Activated T-cell treated with anti-CD3 and anti-CD28 coated beads, Interleukin-2, amount 50 U/mL, for 4 hours (primary cell): ENCODE measurements at places on chromosomes 6 and 20. TPM values are rescaled to one million over a fixed set of nuclear protein-coding genes. Genes with fewer than 3 reads are reported as not detected.

GRCh38 chr6:138275976-138276375 lies 57.7 kb upstream of the PBOV1 start:
- DNase-seq = no peak

DNA sequence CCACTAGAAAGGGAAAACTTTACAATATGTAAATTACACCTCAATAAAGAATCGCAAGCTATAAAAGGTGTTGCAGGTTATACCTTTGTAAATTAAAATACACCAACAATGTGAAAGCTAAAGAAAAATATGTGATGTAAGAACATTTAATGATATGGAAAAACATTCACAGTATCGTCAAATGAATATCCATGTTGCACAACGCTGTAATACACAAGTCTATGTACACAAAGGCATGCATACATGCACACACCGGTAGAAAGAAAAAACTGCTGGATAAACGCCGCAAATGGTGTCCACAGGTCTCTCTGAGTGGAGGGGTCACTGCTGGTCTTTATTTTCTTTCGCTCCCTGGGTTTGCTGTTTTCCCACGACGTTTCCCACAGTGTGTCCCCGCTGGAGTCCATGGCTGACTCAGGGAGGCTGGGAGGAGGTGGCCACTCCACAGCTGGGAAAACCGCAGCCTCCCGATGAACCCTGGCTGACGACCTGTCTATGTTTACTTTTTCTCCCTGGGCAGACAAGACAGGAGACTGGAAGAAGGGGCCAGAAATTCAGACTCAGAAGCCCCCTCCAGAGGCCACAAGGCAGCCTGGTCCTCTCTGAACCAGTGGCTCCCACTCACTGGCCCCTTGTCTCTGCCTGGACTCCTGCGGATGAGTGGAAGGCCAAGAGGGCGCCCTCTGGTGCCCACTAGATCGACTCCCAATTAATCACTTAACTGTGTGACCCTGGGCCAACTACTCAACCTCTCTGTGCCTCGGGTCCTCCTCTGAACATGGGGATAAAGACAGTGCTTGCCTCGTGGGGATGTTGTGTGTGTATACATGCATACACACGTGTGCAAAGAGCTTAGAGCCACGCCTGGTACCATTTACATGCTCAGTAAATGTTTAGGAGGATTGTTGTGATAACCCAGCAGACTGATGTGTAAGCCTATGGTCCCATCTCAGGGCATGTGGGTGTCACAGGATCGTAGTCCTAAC lies 12.8 kb upstream of the BPI start:
- DNase-seq = no peak

Gene SYCP2L
- not detected for total RNA-seq

- no peak for DNase-seq
Observed at GRCh38 chr6:90787446-90787845, 200.6 kb upstream of the MAP3K7 start.

- no peak for DNase-seq
Observed at GRCh38 chr20:50712771-50713656, 18.4 kb upstream of the PARD6B start.

Gene CGA
- not detected for total RNA-seq

Gene BPI
- not detected for total RNA-seq

Gene SPTLC3
- total RNA-seq = 0.16 TPM

GRCh38 chr6:164152611-164153010 lies 738.1 kb downstream of the QKI start:
- no peak for DNase-seq

- no peak for DNase-seq
Observed at GRCh38 chr6:159257846-159258245, 88.6 kb downstream of the FNDC1 start.

DNA sequence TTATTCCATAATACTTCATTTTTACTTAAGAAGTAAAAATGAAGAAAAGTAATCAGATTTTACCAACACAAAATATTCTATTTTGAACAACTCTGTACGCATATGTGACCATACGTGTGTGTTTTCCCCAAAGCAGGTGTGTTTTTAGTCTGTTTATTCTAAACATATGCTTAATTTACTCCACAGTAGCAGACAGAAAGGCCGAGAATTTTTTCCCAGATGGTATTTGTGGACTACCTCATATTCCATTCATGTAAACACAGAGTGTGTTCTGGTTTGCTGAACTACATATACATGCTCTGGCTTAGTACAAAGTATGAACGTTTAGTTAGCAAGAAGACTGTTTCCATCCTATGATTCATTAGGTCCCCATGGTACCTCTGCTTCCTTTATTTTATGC lies 233.3 kb upstream of the RUNX2 start:
- DNase-seq = no peak

Gene TPD52L1
- 0.65 TPM for total RNA-seq

- DNase-seq = no peak
Observed at GRCh38 chr20:8082025-8082424, 50.0 kb upstream of the PLCB1 start.

Gene NINL
- total RNA-seq = 0.66 TPM

- no peak for DNase-seq
Observed at GRCh38 chr20:11986954-11987353, 69.3 kb downstream of the BTBD3 start.

GRCh38 chr6:89483111-89483720 lies 50.3 kb downstream of the ANKRD6 start:
- no peak for DNase-seq

DNA sequence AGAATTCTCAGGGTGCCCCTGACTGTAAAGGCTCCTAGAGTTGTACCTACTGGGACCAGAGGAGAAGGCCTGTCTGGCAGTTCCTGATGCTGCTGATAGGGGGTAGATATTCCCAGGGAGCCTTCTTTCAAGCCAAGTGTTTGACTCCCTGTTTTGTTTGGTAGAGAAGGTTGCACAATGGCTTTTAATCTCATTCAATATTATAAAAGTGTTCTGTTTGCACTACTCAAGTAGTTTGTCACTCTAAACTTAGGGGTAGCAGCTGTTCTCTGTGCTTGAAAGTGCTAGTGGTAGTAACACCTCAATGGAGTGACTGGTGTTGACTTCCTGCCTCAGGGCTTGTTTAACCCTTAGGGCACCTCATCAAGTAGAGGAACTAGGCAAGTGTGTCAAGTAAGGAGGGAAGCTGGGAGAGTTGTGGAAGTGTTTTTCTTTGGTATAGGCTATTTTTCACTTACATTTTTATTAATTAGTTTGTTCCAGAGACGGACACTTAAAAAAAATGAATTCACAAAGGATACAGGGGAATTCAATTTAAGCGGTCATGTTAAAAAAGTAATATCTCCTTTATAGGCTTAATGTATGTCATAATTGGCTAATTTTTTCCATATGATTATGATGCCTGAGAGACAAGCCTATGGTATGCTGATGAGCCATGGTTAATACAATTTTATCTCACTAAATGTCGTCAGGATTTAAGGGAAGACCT lies 38.1 kb downstream of the BICRAL start:
- no peak for DNase-seq

DNA sequence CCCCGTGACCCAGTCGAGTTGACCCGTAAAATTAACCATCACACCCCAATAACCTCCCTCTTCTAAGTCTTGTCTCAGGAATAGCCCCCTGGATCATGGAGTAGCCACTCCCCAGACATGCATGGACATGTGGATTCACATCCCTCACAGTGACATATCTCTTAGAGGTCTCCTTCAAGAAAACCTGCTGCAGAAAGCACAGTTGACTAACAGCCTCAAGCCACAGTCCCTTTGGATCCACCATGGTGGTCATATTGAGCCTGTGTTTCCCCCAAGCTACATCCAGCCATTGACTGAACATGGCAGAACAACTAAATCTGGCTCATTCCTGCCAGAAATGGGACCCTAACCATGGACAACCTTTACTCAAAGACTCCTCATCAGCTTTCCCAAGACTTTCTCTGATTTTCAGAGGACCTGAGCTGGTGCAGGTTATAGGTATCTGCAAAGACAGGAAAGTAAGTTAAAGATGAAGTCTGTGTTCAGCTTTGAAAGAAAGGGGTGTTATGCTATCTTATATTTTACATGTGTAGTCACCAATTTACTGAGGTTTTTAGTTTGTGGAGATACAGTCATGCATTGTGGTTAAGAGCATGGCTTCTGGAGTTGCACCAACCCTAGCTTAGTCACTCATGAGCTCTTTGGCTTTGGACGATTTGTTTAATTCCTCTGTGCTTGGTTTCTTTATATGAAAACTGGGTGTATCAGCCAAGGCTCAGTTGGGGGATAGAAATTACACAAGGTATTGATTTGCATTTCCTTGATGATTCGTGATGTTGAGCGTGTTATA lies 219.1 kb downstream of the MYLK4 start:
- no peak for DNase-seq

Gene TREML2
- 0.82 TPM for total RNA-seq

DNA sequence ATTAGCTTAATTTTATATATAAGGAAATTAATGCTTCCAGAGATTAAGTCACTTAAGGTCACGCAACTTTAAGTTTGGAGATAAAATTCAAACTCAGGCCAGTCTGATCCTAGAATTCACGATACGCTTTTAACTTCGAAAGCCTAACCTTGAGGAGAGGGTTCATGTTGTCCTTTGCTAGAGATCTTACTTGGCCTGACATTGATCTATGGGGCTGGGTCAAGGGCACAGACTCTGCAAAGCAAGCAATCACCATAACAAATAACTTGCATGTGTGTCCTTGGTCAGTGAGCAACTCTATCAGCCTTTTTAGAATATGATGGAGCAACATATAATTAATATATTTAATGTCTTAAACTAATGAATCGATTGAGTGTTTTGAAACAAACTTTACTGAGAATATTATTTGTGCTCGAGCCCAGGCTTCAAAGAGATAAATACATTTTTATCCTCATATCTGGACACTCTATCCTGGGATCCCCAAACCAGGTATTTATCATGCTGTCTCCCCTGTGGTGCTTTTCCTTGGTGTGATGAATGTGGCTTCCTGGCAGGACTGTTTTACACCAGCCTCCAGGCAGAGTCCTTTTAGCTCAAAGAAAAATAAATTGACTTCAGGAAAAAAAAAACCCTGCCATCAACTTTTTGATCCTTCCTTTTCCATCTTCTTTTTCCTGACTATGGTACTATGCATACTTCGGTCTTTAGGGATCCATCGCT lies 29.1 kb downstream of the RPS12 start:
- no peak for DNase-seq

- DNase-seq = no peak
Observed at GRCh38 chr20:20214757-20215275, 153.1 kb upstream of the INSM1 start.

Gene TTBK1
- 0.38 TPM for total RNA-seq

Gene DEFB132
- total RNA-seq = not detected

Gene GLP1R
- 0.08 TPM for total RNA-seq

DNA sequence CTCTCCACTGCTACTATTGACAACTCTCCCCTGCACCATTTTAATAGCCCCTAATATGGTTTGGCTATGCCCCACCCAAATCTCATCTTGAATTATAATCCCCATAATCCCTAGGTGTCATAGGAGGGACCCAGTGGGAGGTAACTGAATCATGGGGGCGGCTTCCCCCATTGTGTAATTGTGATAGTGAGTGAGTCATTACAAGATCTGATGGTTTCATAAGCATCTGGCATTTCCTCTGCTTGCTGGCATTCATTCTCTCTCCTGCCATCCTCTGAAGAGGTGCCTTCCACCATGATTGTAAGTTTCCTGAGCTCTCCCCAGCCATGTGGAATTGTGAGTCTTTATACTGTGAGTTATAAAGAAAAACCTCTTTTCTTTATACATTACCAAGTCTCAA lies 74.1 kb upstream of the TCF21 start:
- DNase-seq = no peak

- no peak for DNase-seq
Observed at GRCh38 chr20:57195469-57196100, 70.9 kb downstream of the BMP7 start.

- DNase-seq = no peak
Observed at GRCh38 chr6:156534594-156534993, 242.6 kb upstream of the ARID1B start.

DNA sequence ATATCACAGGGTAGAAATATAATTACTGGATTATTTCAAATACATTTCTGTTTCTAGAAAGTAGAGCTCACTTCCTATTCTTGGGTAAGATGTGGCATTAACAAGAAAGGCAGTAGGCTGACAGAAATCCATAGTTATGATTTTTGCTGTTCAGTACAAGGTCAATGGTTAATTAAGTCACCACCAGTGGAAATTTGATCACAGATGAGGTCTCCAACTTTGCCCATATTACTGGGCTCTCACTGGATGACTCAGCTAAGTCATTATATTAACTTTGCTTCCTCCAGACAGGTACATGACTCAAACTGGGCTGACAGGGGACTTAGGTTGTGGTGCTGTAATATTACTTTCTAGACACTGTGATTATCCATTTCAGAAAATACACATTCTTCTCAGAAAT lies 212.4 kb downstream of the GRIK2 start:
- no peak for DNase-seq

DNA sequence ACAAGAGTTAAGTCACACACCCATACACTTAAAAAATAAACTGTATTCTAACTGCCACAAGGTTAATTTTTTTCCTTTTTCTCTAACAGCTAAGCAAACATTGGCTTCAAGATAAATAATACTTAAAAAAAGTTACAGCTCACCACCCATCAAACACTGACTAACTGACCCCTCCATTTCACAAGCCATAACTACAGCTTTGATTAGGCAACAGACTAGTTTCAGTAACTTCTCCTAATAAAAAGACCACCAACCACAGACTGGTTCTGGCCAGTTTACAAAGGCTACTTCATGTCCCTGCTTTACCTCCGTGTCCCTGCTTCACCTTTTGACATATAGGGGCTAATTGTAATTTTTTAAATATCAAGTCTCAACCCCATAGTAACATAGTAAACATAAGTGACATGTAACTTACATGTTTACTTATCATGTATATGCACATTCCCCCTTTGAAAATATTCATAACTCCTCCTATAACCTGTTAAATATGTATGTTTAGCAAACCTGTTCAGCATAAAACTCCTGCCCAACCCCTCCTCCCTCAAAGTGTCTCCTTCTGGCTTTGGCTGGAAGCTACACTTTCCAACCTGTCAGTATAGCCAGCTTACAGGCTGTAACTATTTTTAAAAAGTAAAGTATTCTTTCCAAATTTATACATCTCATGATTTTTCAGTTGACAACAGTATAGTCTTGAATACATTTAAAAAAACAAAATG lies 15.1 kb upstream of the POM121L2 start:
- DNase-seq = no peak

DNA sequence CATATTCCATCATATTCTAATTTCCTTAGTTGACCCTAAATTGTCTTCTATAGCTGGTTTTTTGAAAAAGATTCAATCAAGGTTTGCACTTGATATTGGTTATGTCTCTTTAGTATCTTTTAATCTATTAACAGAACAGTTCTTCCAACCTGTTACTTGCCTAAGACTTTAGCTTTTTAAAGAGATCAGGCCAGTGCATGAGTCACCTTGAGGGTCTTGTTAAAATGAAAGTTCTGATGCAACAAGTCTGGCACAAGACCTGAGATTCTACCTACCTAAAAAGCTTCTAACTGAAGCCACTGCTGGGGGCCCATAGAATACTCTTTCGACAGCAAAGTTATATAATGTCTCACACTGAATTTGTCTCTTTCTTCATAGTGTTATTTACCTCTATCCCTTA lies 3.2 kb downstream of the USP45 start:
- no peak for DNase-seq
